ENCODE measurements at places on chromosomes 1 and 21.

- DNase-seq: no peak
Measured at GRCh38 chr21:39057121-39057520, 126.1 kb downstream of the PSMG1 start.

- DNase-seq: no peak
Measured at GRCh38 chr21:16419188-16419921, 689.6 kb downstream of the USP25 start.

DNA sequence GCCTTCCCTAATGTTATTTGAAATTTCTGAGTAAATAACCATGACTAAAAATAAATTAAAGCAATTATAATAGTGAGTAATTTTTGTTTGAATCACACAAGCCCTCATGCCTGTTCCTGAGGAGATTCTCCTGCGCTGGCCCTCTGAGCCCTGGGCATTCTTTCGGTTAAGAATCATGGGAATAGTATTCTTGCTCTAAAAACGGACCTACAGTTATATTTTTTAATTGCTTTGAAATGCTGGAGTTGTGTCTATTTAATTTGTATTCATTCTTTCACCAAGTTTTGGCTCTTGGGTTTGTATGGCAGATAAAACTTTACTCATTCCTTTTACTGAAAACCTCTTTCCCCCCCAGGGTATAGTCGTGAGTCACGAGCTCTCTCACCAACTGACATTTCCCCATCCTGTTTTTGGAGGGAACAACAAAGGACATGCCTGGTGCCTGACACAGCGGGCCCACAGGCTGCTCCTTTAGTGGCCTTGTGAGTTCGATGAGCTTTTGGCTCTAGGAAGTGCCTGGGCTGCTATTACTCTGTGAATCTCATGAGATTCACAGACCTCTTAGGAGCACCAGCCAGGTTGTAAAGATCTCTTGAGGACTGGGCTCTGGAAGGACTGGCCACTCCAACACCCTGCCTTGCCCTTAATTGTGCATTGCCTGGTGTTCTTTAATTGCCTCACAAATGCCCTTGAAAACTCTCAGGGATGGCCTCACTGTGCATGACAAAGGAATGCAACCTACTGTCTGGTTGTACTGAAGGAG, 58.6 kb downstream of the DDR2 start:
- DNase-seq: no peak

GRCh38 chr1:171966426-171967220, 125.3 kb downstream of the DNM3 start:
- DNase-seq: no peak

- no peak for DNase-seq
Measured at GRCh38 chr21:46618738-46619379, 14.0 kb upstream of the S100B start.

- DNase-seq: no peak
Measured at GRCh38 chr1:84406346-84406861, 8.1 kb downstream of the DNASE2B start.

DNA sequence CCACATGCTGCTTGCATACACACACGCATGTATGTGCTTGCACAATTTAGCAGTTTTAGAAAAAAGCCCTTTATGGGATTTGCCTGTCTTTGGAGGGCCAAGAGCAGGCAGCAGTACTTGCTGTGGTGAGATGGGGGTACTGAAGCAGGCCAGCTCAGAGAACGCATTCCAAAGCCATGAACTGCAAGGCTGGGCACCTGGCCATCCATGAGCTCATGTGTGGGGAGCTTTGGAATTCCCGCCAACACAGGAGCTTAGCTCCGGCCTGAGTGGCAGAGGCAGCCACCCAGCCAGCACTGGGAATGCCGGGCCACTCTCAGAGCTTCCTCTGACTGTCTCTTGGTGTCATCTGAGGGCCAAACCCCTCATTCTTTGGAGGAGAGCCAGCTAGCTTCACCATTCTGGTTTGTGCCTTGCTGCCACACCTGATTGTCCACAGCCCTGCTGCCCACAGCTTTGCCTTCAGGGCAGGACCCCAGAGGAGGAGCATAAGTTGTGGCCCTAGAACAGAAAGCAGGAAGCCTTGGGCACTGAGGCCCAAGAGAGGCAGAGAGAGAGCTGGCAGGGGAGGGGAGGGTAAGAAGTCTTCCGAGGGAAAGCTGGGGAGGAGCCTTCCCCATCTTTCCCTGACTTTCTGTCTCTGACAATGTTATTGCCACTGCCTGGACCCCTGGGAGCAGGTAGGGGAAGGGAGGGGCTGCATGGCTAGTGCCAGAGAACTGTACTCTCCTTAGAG, 92.1 kb upstream of the POU3F1 start:
- no peak for DNase-seq

- no peak for DNase-seq
Measured at GRCh38 chr1:242006976-242007375, 8.1 kb upstream of the MAP1LC3C start.

GRCh38 chr1:14625572-14625971, 27.1 kb downstream of the KAZN start:
- no peak for DNase-seq

DNA sequence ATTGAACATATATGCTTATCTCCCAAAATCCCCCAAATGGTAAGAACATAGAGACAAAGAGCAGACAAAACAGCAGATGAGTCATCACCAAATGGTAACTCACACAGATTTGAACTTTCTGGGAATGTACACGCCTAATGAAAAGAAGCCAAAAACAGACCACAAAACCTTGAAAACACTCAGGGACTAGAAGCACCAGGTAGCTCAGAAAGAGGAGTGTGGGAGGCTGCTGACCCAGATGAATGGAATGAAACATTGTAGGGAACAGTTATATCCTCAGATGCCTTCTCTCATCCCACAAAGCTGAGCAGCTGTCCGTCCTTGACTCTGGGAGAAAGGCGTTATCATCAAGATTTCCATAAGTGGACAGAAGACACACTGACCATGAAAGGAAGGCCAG, 307.0 kb upstream of the USP25 start:
- no peak for DNase-seq

GRCh38 chr1:25223471-25223870, 8.8 kb downstream of the SYF2 start:
- no peak for DNase-seq

- no peak for DNase-seq
Measured at GRCh38 chr1:59261537-59261936, 35.4 kb upstream of the FGGY start.

- DNase-seq: no peak
Measured at GRCh38 chr1:167454304-167454893, 63.9 kb downstream of the CD247 start.

Data from cortex of kidney (tissue), 1 donor.